ENCODE measurements at places on chromosomes 7 and 10.

GRCh38 chr7:37424995-37425394, 23.7 kb downstream of the ELMO1 start:
- DNase-seq: no peak

DNA sequence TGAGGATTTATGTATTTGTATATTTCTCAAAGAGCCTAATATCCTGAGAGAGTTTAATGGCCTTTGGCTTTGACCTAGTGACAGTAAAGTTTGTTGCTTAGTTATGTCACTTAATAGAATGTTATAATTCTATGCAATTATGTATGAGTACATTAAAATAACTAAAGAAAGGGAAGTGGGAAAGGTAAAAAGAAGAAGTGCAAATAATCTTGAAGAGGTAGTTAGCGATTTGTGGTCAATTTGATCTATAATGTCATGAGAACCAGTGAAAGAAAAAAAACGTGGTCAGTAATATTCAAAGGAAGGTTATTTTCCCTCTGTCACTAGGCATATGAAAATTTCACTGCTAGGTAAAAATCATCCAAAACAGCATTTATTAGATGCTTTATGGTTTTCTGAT, 143.4 kb upstream of the LSM8 start:
- no peak for DNase-seq

- no peak for DNase-seq
Observed at GRCh38 chr7:30908681-30909080, 3.0 kb upstream of the AQP1 start.

DNA sequence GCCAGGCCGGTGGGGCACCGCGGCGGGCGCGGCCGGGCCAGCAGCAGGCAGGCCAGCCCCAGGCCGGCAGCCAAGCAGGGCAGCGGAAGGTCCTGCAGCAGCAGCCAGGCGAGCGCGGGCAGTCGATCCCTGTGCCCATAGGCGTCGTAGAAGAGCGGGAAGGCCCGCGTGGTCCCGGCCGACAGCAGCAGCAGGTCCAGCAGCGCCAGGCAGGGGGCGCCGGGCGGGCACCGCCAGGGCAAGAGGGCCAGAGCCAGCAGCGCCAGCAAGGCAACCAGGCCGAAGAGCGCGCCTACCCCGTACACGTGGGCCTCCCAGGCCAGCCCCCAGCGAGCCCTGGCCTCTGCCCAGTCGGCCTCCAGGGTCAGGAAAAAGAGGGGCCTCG, 8.4 kb upstream of the RBM28 start:
- DNase-seq: no peak

DNA sequence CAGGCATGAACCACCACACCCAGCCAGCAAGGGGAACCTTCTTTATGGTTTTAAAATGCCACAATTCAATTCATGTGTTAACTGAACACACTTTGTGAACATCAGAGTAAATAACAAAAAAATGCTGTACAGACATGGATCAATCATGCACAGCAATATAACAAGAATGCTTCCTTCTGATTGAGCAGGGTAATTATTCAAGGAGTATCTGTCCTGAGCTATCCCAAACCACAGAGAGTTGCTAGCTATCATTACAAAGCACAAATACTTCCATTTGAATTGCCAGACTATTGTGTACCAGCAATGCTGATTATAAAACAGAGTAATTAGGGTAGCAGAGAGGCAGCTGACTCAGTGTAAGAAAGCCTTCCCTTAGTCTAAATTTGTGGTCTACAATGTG, 11.3 kb upstream of the RHOBTB1 start:
- DNase-seq: no peak

DNA sequence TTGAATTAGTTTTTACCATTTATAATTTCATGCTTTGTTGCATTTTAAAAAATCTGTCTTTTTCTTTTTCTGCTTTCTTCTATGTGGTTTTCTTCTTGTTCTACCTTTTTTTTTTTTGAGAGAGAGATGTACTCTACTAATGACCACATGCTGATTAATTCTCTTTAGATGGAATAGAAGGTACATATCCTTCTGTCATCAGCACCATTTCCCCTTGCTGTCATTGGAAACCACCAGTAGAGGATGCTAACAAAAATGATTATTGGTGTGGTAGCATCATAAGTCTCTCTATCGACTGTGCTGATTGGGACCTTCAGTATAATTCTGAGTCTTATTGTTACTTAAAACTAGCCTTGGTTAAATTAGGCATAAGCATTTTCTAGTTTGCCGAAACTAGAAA, 3.6 kb downstream of the ZEB1 start:
- peak; percentile 20 for DNase-seq

GRCh38 chr7:36448781-36449379, 59.2 kb downstream of the ANLN start:
- no peak for DNase-seq

DNA sequence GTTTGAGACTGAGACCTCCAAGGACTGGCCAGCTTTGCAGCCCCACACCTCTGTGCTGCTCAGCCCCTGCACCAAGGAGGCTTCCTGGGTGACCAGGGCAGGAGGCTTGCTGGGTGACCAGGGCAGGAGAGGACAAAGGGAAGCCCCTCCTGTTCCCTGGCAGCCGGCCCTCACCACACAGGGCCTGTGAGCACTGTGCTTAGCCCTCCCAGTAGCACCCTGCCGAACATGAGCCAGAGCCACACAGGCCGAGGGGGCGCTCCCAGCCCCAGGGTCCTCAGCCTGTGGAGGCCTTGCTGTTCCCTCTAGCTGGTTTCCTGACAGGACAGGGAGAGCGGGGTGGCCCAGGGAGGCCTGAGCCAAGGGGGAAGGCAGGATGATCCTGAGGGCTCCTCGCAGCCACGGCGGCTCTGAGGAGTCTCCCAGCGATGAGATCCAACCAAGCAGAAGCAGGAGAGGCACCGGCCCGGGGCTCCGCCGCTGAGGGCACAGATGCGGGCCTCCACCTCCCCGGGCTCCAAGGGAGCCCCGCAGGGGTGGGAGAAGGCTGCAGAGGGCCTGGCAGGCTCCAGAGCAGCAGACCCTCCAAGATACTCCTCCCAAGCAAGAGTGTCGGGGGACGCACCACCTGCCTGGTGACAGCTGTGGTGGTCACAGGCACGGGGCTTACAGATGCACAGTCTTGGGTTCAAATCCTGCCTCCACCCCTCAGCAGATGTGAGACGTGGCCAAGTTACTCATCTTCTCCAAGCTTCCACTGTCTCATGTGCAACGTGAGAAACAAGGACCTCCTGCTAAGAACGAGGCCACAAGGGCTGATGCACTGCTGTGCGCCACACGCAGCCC, 22.5 kb downstream of the WDR86 start:
- DNase-seq: no peak

DNA sequence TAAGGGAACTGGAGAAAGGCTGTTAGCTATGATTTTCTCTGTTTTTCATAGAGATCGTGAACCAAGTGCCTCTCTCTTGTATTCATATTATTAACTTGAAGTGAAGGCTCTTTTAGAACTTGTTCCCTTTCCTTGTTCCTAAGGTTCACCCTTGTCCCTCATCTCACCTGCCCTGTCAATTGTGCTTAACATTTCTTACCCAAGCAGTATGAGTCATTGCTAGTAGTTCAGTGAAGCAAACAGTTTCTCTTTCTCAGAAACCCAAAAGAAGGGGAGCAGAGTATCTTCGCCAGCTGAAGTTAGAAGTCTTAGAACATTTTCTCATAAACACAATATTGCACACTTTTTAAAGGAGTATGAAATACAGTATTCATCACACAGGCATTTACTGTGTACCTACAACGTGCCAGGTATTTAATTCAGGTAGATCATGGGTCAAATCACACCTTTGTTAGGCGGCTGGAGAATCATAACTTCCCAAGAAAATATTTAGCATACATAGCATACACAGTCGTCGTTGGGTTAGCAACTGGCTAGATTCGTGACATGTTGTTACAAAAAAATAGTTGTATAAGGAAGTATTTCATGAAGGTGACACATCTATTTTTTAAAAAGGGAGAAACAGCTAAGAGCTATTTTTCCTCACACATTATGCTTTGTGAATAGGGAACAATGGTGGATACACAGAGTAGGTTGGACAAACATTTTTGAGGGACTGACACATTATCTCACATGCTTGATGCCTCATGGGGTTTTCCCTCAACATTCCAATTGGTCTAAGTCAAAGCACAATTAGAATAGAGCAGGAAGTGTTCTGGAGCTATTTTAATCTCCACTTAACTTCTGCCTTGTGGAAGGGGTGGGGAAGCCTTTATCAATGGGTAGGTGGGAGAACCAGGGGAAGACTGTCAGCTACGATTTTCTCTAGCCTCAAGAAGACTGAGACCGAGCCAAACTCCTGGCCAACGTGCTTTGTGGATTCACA, 13.2 kb downstream of the HDAC9 start:
- no peak for DNase-seq

DNA sequence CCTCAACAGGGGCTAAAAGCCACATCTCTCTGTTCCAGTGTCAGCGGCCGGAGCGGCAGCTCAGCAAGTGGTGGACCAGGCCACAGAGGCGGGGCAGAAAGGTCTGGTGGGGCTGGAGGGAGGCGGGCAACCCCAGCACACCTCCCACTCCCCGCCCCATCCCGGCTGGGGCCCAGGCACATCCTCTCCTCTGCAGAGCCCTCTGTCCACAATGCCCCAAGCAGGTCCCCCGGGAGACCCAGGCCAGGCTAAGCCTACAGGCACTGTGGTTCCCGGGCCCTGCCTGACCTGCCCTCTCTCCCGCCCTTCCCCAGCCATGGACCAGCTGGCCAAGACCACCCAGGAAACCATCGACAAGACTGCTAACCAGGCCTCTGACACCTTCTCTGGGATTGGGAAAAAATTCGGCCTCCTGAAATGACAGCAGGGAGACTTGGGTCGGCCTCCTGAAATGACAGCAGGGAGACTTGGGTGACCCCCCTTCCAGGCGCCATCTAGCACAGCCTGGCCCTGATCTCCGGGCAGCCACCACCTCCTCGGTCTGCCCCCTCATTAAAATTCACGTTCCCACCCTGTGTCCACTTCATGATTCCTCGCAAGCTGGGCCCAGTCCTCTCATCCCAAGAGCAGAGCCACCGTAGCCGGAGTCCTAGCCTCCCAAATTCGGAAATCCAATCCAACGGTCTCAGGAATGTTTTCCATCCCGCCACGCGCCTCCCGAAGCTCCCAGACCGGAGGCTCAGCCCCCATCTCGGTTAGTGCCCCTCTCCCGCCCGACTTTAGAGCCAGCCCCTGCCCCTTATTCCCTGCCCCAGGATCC, 2.1 kb downstream of the ADIRF start:
- DNase-seq: no peak

DNA sequence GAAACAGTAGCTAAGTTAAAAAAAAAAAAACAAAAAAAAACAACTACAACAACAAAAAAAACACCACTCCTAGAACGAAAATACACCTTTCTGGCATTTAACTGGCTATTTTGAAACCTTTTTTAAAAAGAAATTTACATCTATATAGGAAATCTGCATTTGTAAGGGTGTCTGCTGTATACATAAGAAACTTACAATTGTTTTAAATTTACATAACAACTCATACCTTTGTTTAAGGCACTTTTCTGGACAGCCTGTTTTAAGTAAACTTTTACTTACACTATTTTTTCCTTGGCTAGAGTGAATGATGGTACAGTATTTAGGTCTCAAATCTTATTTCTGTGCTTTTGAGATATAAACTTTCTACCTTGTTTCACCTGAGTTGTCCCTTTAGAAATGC, 34.0 kb upstream of the PAPSS2 start:
- no peak for DNase-seq

DNA sequence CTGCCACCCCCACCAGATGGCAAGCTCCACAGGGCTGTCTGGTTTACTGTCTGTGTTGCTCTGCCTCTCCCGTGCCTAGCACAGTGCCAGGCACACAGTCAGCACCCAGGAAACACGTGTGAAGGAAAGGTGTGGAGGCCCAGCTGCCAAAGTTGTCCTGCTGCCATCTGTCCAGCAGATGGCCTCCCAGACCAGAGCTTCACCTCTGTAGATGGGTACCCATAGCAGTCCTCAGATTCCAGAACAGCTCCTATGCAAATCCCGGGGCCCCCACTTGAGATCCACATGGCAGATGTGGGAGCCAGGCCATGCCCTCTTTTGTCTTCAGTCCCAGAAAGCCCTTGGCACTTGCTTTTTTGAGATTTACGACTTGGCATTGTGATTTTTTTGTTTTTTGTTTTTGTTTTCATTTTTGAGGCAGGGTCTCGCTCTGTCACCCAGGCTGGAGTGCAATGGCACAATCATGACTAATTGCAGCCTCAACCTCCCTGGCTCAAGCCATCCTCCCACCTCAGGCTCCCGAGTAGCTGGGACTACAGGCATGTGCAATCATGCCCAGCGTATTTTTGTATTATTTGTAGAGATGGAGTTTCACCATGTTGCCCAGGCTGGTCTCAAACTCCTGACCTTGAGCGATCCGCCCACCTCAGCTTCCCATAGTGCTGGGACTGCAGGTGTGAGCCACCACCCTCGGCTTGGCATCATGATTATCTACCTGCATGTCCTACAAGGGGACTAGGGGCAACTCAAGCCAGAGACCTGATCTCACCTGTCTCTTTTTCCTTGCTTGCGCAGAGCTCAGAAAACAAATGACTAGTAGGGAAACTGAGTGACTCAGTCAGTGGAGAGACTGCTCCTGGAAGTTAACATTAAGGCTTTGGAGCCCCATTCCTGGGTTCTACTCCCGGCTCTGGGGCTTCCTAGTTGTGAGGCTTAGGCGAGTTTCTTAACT, 16.9 kb upstream of the PALD1 start:
- no peak for DNase-seq

DNA sequence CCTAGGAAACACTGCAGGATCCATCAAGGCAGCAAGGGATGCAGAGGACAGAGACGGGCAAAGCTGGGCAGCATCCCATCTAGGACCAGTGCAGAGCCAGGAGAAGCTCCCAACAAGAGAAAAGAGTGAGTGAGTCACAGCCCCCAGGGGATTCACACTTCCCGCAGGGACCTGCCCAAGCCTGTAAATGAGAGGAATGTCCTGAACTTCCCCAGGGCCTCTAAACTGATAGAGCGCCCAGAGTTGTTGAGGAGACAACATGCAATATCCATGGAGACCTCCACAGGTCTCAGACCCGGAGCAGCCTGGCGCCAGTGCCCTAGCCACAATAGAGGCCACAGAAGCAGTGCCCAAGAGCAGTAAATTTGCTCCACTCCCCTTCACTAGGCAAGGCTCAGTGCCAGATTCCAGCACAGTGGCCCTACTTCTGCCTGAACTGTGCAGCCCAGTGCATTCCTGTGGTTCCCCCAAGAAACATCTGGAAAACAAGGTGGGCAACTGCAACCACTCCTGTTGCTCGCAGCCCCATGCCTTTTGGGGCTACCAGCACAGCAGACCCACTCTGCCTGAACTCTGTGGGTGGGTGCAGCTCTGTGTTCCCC, 567.5 kb downstream of the POM121L12 start:
- DNase-seq: no peak

DNA sequence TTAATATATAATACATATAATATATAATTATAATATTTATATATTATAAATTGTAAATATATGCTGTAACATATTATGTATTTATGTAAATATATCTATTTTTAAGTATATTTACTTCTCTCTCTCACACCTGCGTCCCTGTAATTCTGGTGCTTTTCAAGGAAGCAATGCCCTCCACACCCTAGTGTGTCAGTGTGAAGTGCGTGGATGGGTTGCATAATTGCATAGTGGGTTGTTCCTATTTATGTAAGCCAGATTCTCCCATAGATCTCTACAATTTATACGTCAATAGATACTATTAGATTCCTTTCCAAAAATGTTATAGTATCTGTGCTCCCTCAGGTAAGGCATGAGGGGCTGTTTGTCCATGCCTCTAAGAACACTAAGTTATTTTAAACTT, 49.9 kb upstream of the CPN1 start:
- no peak for DNase-seq

GRCh38 chr7:36280840-36281812, 108.5 kb upstream of the ANLN start:
- peak; percentile 24 for DNase-seq

GRCh38 chr7:51613911-51614357, 297.3 kb upstream of the COBL start:
- no peak for DNase-seq

GRCh38 chr7:99623702-99624447, 7.1 kb downstream of the ZSCAN25 start:
- DNase-seq: no peak
